ENCODE measurements at places on chromosomes 4 and X. TPM values are rescaled to one million over a fixed set of nuclear protein-coding genes. Genes with fewer than 3 reads are reported as not detected.

GRCh38 chr4:110248100-110248499 is 49.7 kb upstream of the ELOVL6 start:
- H3K4me1 ChIP-seq: no peaks in the 10 kb centered on the region
- H3K36me3 ChIP-seq: no peaks in the 10 kb centered on the region
- no peak for DNase-seq
- no peak overlapping the region for H3K27ac ChIP-seq
- no peaks in the 10 kb centered on the region for H3K27me3 ChIP-seq

GRCh38 chrX:116290359-116290758 is 119.8 kb downstream of the AGTR2 start:
- no peak for DNase-seq
- H3K36me3 ChIP-seq: no peaks in the 10 kb centered on the region
- H3K27ac ChIP-seq: no peak overlapping the region
- no peaks in the 10 kb centered on the region for H3K4me1 ChIP-seq

DNA sequence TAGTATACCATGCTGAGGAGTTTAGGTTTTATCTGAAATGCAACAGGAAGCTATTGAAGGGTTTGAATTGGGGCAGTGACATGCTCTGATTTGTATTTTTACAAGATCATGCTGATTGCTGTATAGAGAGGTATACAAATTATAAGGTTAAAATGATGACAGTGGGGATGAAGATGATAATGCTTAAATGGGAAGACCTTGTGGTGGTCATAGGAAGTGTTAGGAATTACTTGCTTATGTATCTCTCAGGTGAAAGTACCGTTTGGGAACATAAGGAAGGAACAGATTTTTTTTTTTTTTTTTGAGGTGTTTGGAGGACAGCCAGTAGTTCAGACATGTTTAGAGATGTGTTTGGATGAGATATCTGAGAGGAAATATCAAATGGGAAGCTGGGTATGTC is 5.0 kb downstream of the BMP2K start:
- H3K27ac ChIP-seq: no peak overlapping the region
- no peaks in the 10 kb centered on the region for H3K36me3 ChIP-seq
- H3K27me3 ChIP-seq: no peaks in the 10 kb centered on the region
- DNase-seq: no peak

DNA sequence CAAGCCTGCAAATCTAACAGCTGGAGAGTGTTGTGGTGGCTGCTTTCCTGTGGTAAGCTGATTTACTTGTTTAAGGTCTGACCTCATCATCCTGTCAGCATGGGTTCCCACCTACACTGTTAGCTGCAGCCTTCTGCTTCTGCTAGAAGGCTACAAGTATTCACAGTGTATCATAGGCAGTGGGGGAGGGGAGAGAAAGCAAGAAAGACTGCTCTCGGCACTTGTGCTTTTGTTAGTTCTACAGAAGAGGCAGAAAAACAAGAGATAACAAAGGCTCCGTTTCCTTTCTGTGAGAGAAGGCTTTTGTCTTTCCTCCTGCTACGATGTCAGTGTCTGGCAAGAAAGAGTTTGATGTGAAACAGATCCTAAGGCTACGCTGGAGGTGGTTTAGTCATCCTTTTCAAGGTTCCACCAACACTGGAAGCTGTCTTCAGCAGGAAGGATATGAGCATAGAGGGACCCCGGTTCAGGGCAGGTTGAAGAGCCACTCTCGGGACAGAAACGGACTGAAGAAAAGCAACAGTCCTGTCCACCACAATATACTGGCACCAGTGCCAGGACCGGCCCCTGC is at the start of gene KLHL4:
TSS of gene KLHL4 (plus strand) at position 232 of the 571 bp plus-strand sequence. CDS start at position 324, 92 bp downstream.
- no peaks in the 10 kb centered on the region for H3K4me1 ChIP-seq
- no peak within 1 kb of the TSS for H3K4me3 ChIP-seq
- H3K27me3 ChIP-seq: no peaks in the 10 kb centered on the region
- H3K27ac ChIP-seq: no peak within 1 kb of the TSS
- H3K36me3 ChIP-seq: no peaks in the 10 kb centered on the region

- no peaks in the 10 kb centered on the region for H3K4me1 ChIP-seq
- no peaks in the 10 kb centered on the region for H3K36me3 ChIP-seq
- no peak overlapping the region for H3K4me3 ChIP-seq
- H3K27ac ChIP-seq: no peak overlapping the region
- no peaks in the 10 kb centered on the region for H3K27me3 ChIP-seq
- no peak for DNase-seq
Observed at GRCh38 chrX:14363728-14364127, 165.6 kb upstream of the GLRA2 start.

- no peak for DNase-seq
- H3K27me3 ChIP-seq: peaks cover 30% of the 10 kb centered on the region
- peaks cover 15% of the 10 kb centered on the region for H3K4me1 ChIP-seq
- H3K27ac ChIP-seq: no peak overlapping the region
- peak overlapping the region; percentile 48 for H3K4me3 ChIP-seq
Observed at GRCh38 chrX:137052643-137053235, 18.9 kb upstream of the GPR101 start.

GRCh38 chr4:176575141-176575730 is 217.5 kb downstream of the VEGFC start:
- H3K27ac ChIP-seq: no peak overlapping the region
- H3K4me1 ChIP-seq: no peaks in the 10 kb centered on the region
- DNase-seq: no peak
- H3K36me3 ChIP-seq: no peaks in the 10 kb centered on the region
- no peaks in the 10 kb centered on the region for H3K27me3 ChIP-seq
- H3K4me3 ChIP-seq: no peak overlapping the region

- peaks cover 34% of the 10 kb centered on the region for H3K36me3 ChIP-seq
- H3K27me3 ChIP-seq: no peaks in the 10 kb centered on the region
- no peak for DNase-seq
- no peak overlapping the region for H3K27ac ChIP-seq
Observed at GRCh38 chr4:2723751-2724150, 32.4 kb downstream of the TNIP2 start.

- no peaks in the 10 kb centered on the region for H3K4me1 ChIP-seq
- no peak for DNase-seq
- H3K27me3 ChIP-seq: no peaks in the 10 kb centered on the region
- no peak overlapping the region for H3K4me3 ChIP-seq
- no peaks in the 10 kb centered on the region for H3K36me3 ChIP-seq
Observed at GRCh38 chr4:52203351-52203750, 152.2 kb downstream of the SPATA18 start.

DNA sequence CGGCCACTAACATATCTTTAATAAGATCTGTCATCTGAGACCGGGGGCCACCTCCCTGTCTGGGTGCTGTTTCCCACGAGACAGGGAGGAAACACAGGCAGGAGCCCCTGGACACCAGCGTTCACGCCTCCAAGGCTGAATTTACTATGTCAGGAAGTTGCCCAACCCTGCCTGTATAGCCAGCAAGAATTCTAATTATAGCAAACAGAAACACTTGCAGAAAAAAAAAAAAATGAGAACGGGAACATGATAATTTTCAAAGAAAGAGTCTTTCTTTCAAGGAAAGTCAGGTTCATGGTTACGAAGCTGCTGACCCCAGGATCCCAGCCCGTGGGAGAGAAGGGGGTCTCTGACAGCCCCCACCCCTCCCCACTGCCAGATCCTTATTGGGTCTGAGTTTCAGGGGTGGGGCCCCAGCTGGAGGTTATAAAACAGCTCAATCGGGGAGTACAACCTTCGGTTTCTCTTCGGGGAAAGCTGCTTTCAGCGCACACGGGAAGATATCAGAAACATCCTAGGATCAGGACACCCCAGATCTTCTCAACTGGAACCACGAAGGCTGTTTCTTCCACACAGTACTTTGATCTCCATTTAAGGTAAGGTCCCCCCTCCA is at the start of gene IL3RA:
TSS of gene IL3RA (plus strand) at position 455 of the 613 bp plus-strand sequence. CDS start 4,981 bp downstream, outside the sequence.
- no peaks in the 10 kb centered on the region for H3K36me3 ChIP-seq
- no peaks in the 10 kb centered on the region for H3K27me3 ChIP-seq
- H3K27ac ChIP-seq: no peak within 1 kb of the TSS
- no peak for DNase-seq
- H3K4me1 ChIP-seq: peaks cover 19% of the 10 kb centered on the region

DNA sequence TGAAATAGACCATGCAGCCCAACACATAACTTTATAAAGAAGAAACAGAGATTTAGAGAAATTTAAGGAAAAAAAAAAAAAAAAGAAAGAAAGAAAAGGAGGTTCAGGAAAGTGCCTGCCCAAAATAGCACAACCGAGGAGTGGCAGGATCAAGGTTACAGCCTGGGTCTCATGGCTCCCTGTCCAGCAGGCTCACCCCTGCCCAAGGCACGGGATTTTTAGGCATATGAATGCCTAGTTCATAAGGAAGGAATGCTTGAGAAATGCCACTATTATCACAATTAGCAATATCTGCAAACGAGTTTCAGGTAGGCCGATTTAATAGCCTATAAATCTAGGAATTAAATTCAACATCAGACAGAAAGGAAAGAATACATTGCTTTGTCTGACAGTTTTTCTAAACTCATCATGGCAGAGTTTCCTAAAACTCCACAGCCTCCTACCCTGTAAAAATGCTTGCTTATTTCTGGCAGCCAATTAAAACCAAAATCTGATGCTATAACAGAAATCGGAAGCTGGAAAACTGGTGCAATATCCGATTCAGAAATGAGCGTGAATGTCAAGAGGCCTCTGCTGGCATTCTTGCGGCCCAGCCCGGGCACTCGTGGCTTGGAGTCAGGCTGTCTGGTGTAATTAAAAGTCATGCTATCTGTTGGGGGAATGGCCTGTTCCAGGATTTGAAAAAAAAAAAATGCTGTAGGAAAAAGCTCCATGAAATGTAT is 63.5 kb downstream of the GEMIN8 start:
- H3K27ac ChIP-seq: no peak overlapping the region
- no peaks in the 10 kb centered on the region for H3K4me1 ChIP-seq
- H3K27me3 ChIP-seq: no peaks in the 10 kb centered on the region

- no peaks in the 10 kb centered on the region for H3K27me3 ChIP-seq
- no peak for DNase-seq
- no peaks in the 10 kb centered on the region for H3K4me1 ChIP-seq
- no peak overlapping the region for H3K4me3 ChIP-seq
- no peak overlapping the region for H3K27ac ChIP-seq
Observed at GRCh38 chr4:150318971-150319370, 240.7 kb downstream of the DCLK2 start.

- H3K4me3 ChIP-seq: no peak overlapping the region
- no peak for DNase-seq
- no peaks in the 10 kb centered on the region for H3K4me1 ChIP-seq
- H3K27me3 ChIP-seq: no peaks in the 10 kb centered on the region
- H3K36me3 ChIP-seq: no peaks in the 10 kb centered on the region
- H3K27ac ChIP-seq: no peak overlapping the region
Observed at GRCh38 chr4:141047228-141047884, 85.9 kb downstream of the RNF150 start.

DNA sequence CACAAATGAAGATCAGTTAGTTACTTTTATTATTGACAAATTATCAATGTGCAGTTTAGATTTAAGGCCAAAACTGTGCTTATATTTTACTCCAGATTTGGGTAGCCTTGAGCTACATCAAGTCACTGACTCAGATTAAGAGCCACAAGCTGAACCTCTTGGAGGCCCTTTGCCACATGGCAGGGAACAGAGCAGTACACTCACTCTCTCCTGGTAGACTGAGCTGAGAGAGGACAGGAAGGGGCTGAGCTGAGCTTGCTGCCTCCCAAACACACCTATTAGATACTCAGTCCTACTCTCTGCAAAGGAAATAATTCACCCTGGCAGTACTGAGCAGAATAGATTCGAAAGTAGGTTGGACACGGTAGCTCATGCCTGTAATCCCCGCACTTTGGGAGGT is 7.8 kb downstream of the STAP1 start:
- no peaks in the 10 kb centered on the region for H3K4me1 ChIP-seq
- H3K36me3 ChIP-seq: no peaks in the 10 kb centered on the region
- no peaks in the 10 kb centered on the region for H3K27me3 ChIP-seq
- H3K4me3 ChIP-seq: no peak overlapping the region

DNA sequence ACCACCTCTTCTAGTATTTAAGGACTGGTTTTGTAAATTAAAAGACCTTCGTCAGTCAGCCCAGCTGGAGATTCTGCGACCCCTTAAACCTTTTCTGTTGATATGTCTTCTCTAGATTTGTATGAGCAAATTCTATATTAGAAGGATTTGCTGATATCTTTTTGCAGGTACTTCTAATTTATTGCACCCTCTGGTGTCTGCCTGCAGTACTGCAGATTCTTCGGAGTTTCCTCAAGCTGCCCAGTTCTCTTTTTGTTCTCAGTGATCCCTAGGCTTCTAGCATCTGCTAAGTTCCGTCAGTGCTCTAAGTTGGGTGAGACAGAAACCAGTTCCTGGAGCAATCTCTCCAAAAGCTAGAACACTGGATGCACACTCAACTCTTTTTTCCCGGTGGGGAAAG is 545.2 kb downstream of the C4orf33 start:
- H3K27ac ChIP-seq: no peak overlapping the region
- DNase-seq: peak; percentile 13
- no peaks in the 10 kb centered on the region for H3K27me3 ChIP-seq
- no peaks in the 10 kb centered on the region for H3K36me3 ChIP-seq
- H3K4me3 ChIP-seq: no peak overlapping the region
- H3K4me1 ChIP-seq: no peaks in the 10 kb centered on the region

DNA sequence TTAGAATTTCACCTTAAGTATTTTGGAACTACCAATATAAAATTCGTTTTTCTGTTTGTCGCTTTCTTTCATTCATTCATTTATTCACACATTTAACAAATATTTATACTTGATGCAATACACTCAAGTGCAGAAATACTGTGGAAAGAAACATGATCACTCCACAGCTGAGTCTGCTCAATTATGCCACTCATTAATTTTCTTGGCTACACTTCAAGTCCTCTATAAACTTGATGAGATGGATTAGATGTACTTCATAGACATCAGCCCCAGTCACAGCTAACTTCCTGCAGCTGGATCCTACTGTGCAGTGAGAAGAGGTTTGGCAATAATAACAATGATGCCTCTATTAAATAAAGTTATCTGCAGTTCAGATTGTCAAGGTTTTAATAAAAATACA is 208.1 kb downstream of the PDGFC start:
- no peak overlapping the region for H3K4me3 ChIP-seq
- H3K4me1 ChIP-seq: no peaks in the 10 kb centered on the region
- no peaks in the 10 kb centered on the region for H3K27me3 ChIP-seq
- H3K36me3 ChIP-seq: no peaks in the 10 kb centered on the region
- no peak overlapping the region for H3K27ac ChIP-seq

DNA sequence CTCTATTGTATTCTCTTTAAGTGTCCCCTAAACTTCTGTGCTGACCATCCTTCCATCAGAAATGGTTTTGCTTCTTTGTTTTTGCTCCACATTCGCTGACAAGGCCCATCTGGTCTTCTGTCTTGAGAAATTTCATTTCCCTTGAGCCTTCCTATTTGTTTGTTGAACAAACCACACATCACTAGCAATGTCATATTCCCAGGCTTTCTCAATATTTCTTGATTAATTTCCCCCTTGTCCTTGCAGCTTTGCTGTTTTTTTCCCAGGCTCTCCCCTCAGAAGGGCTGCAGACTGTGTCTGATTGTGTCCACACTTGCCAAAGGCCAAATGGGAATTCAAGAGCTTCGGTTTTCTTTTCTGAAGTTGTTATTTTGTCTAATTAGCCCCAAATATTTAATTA is 158.9 kb downstream of the MID1IP1 start:
- H3K4me3 ChIP-seq: no peak overlapping the region
- no peaks in the 10 kb centered on the region for H3K36me3 ChIP-seq
- no peak overlapping the region for H3K27ac ChIP-seq
- no peaks in the 10 kb centered on the region for H3K27me3 ChIP-seq

Gene ATP1B4
- total RNA-seq: not detected

Gene ZMAT1
- 20.2 TPM for total RNA-seq

Gene PHEX
- total RNA-seq: 0.14 TPM

Gene GRIA3
- not detected for total RNA-seq

Gene GLOD5
- total RNA-seq: not detected

Gene SMIM31
- total RNA-seq: not detected

Gene SPON2
- total RNA-seq: 15.7 TPM

Gene PAGE2
- not detected for total RNA-seq

Gene USP17L17
- not detected for total RNA-seq

Gene PLAC1
- not detected for total RNA-seq

Gene JCHAIN
- total RNA-seq: 2.7 TPM

Gene TMEM156
- 18.4 TPM for total RNA-seq

Gene ITGB1BP2
- total RNA-seq: 2.9 TPM

Gene SSX4
- total RNA-seq: not detected

Gene UGT2A1
- total RNA-seq: not detected

Gene PDE6B
- total RNA-seq: 11.4 TPM
